ENCODE measurements at places on chromosomes 6 and 20. TPM values are rescaled to one million over a fixed set of nuclear protein-coding genes. Genes with fewer than 3 reads are reported as not detected.

The BHLHE23 gene
- polyA plus RNA-seq, result not detected

- DNase-seq, result no peak
Observed at GRCh38 chr6:125688138-125688537, 61.3 kb upstream of the HEY2 start.

- DNase-seq, result no peak
Observed at GRCh38 chr6:134177753-134178160, 125.3 kb upstream of the SLC2A12 start.

- DNase-seq, result no peak
Observed at GRCh38 chr6:40520084-40520483, 67.1 kb downstream of the LRFN2 start.

Data from hindlimb muscle (tissue), 1 donor.